Activated CD4-positive, alpha-beta T cell treated with anti-CD3 and anti-CD28 coated beads, Interleukin-2, amount 50 U/mL, for 48 hours (primary cell): ENCODE measurements at places on chromosomes 2 and 18.

- DNase-seq: no peak
Measured at GRCh38 chr18:71942433-71942832, 601.7 kb downstream of the CBLN2 start.

DNA sequence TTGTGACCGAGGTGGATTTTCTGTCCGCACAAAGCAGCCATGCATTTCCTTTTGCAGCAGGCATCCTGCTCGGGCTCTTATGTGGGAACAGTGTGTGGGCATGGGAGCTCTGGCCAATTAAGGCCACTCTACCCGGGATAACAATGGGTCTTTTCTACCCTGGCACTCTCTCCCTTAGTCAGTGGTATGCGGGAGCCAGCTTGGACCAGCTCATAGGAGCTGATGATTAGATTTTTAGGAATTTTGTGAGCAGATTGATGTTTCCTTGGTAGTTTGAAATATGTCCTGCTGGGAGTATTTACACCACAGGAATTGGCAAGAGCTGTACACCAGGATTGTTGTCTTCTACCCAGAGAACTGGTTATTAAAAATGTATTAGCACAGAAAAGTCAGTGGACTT, 89.3 kb downstream of the SPP2 start:
- DNase-seq: no peak

DNA sequence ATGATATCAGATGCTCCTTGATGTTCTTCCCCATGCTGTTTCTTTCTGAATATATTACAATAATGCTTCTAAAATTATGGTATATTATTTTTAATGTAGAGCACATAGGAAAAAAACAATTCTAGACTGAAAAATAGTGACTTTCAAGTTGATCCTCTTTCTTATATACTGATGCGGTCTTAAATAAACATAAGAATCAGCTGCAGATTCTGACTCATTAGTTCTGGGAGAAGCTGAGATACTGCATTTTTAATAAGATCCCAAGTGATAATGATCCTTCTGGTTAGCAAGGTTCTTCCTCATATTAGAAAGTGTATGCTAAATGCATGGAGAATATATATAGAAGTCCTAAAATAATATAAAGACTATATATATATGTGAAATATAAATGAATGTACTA, 124.9 kb downstream of the XIRP2 start:
- no peak for DNase-seq

- no peak for DNase-seq
Measured at GRCh38 chr2:21424375-21424774, 300.6 kb downstream of the TDRD15 start.

- DNase-seq: no peak
Measured at GRCh38 chr18:63970809-63971205, 926 bp downstream of the SERPINB8 start.

GRCh38 chr2:98985905-98986666, 50.1 kb upstream of the CRACDL start:
- DNase-seq: no peak

- no peak for DNase-seq
Measured at GRCh38 chr18:56112013-56112749, 524.2 kb upstream of the TCF4 start.

DNA sequence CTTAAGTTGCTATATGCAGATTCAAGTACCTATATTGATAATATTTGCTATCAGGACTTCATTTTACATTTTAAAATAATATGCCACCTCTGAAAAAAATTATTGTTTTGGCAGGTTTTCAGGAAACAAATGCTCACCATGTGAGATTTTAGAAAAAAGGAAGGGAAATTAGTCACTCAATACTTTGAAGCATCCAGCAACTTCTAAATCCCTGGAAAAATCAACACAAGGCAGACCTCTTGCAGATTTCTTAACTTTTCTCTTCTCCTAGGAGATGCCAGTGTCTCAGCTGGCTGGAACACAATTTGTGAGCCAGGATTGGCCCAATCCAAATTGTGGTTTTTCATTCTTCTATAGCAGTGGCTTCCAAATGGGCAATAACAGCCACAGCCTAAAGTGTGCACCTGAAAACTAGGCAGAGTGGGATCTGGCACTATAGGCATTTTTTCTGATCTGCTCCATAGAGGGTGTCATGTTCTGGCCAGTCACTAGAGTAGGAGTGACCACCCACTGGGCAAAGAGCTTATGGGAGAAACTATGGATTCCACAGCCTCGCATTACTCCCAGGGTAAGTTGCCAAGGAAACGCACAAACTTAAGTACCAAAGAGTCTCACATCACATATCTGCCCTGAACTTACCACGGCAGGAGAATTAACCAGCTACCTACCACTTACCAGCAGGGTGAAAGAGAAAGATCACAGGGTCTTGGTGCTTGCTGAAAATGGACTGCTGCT, 28.1 kb upstream of the THOC1 start:
- DNase-seq: no peak

GRCh38 chr18:4599312-4599711, 144.2 kb upstream of the DLGAP1 start:
- no peak for DNase-seq

DNA sequence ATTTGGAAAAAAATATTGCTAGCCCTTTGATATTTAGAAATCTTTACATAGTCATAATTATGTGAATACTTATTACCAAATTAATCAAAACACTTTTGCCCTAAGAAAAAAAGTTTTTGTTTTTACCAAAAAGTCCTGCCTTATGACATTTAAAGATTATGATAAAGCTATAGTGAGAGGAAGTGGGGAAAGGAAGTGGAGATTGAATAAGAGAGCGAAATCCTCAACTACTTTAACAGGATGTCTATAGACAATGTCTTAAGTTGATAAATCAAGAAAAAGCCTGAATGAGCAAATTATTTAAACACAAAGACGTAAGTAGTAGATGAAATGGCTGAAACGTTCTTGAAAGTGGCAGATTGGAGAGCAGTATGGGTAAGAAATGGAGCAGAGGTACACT, 20.9 kb upstream of the VPS54 start:
- no peak for DNase-seq

- no peak for DNase-seq
Measured at GRCh38 chr2:200155652-200156051, 150.8 kb upstream of the SPATS2L start.

DNA sequence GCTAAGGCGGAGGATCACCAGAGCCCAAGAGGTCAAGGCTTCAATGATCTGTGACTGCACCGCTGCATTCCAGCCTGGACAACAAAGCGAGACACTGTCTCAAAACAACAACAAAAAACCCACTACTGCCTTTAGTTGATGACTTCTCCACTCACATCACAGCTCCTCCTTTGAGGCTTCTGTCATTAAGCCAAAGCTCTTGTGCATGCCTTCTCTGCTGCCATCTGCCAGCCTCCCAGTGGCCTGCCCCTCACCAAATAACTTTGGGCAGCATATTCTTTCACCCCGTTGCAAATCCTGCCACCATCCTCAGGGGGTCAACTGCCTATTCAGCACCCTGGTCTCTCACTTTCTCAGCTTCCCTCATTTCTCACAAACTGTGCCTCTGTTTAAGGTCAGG, 27.5 kb downstream of the OSBPL1A start:
- no peak for DNase-seq

GRCh38 chr2:239073270-239073669, 225.4 kb downstream of the TWIST2 start:
- no peak for DNase-seq

- DNase-seq: no peak
Measured at GRCh38 chr18:65363911-65364632, 386.7 kb upstream of the CDH7 start.
